GM04504 (cell line): ENCODE measurements at places on chromosomes 12 and 14.

DNA sequence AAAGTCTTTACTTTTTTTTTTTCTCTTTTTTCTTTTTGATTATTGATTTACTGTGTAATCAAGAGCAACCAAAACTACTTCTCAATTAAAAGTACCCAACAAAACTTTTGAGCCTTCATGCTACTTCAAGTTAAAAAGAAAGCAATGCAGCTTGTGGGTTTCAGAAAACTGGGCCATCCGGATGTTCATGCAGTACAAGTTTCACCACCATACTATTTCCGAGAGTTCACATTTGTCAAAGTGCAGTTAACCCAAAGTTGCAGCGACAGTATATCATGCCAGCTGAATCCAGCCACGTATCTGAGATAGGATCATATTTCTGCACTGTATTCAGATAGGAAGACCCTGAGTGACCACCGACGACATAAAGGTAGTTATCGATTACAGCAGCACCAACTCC, 33.0 kb downstream of the KLHL28 start:
- no peak for DNase-seq

DNA sequence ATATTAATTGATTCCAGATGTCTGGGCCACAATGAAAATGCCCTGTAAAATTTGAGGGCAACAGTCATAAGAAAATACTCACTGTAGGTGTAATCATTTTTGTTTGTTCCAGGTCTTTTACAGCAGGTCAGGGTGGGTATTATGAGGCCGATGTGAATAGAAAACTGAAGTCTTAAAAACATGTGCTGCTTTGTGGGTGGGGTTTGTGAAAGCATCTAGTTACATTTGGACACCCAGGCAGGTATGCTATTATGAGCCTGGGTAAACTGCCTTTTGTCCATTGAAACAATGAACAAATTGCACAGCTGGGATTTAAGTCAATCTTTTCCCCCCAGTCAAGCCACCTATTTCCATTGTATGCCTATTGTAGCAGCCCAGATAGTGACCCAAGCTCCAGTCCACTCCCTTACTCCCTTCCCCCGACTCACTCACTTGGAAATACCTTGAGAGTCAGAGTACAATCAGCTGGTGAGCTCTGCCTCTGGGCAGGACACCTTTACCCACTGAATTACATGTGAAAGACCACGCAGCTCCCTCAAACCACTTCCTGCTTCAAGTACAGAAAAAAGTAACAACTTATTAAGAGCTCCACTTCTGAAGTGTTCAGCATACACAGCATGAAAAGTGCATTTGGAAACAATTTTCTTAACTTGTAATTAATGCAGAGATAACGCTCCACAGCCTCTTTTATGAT, 1.8 kb downstream of the IGF1 start:
- DNase-seq = no peak

DNA sequence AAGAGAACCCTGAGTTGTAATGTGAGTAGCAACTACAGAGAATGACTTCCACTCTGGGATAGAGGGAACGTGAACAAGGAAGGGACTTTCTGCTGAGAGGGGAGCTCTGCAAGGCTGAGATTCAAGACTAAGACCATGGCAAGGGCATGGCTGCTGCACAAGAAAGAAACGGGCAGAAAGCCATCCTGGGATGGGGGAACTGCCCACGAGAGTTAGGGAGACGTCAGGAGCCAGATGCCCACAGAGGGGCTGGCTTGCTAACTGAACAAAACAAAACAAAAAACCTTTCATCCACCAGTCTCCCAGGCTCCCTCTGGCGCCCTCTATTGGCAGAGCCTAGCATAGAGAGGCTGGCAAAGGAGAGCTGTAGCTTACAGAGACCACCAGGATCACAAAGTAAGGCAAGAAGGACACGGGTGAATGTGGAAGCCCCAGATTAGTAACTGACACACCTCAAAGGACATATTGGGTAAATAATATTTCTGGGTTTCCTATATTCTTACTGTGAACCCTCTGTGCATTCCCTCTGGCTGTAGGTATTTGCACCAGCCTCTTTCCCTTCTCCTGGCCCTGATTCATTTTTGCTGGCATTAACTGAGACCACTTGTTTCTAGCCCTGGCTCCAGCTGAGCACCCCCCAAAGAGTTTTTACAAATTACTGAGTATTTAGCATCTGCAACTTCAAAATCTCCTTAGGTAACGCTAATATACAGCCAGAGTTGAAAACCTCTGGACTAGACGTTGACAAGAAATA, 338.3 kb downstream of the EMP1 start:
- DNase-seq = peak; percentile 14

DNA sequence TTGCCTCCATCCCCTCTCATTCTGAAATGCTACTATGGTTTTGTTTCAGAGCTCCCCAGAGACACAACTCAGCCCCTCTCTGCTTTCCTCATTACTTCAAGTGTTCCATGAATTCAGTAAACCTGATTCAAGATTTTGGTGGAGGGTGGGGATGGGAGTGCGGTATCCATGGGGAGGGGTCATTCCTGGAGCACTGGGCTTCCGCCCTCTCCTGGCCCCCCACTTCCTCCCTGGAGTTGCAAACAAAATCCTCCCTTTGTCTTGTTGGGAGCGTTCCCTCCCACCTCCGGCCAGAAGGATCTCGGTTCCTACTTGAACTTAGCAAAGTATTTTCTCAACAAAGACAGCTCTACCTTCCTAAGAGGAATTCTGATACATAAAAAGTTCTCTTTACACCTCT, 71.8 kb upstream of the LTA4H start:
- DNase-seq = no peak

GRCh38 chr14:103031566-103031911, 25.8 kb downstream of the CDC42BPB start:
- no peak for DNase-seq
